NCI-H2081 treated with DMSO at 0.1 percent for 48 hours (cell line): ENCODE measurements at places on chromosomes 16 and 17.

DNA sequence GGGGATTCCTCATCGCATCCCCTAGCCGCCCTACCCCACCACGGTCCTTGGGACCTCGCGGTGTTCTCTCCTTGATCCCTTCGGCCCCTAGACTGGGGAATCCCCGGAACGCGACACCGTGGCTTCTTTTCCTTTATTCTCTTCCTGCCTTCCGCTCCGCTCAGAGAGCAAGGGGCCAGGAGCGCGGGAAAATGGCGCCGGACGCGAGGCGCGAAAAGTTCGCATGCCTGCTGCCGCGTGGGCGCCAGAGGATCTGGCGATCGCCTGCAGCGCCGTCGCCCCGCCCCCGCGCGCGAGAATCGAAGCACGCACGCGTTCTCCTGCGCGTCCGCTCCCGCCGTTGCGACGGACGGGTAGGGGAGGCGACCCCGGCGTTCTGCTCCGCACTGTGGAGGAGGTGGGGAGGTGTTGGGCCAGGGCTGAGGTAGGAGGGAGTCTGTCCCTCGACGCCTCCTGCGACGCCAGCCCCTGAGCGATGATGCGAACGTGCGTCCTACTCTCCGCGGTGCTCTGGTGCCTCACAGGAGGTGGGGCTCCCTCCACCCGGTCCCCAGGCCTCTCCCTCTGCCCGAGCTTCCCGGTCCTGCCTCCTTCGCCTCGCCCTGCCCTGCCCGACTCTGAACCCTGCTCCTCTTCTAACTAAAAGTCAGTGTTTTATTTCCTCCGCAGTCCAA is at the start of gene ZPBP2:
Gene ZPBP2 (plus strand): TSS at position 323 of the 674 bp plus-strand sequence. CDS start 153 bp downstream, at position 476.
- DNase-seq: no peak

- no peak for DNase-seq
Measured at GRCh38 chr16:69407702-69408323, 16.6 kb upstream of the CYB5B start.

DNA sequence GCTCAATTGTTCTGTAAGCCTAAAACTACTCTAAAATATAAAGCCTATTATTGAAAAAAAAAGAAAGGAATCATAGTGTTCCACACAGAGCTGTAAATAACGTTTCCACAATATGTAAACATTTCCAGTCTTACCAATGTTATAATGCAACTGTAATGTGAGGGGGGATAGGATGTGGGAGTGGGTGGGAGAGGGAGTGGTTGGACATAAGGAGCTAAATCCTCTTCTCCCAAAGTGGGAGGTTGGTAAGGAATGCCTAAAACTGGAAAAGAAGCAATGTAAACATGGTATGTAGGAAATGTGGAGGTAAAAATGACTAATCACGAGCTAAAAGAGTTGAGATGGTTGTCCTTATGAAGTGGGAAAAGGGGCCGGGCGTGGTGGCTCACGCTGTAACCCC is 17.6 kb upstream of the SBK1 start:
- DNase-seq: no peak

DNA sequence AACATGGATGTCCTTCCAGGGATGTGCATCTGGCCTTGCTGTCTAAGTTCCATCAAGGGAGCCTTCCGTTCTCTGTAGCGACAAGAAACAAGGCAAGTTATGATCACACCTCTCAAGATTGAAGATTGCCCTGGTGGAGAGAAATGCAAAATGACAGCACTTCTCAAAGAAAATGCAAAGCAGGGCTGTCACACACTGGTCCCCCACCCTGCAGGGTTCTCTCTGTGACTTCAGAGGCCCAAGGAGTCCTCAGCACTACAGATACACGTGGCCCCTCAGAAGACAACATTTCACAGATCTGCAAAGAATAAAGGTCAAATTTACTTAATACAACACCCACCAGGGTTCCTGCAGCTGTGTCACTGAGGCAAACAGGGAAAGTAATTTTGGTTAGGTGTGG is 60.7 kb upstream of the TEX2 start:
- DNase-seq: no peak

DNA sequence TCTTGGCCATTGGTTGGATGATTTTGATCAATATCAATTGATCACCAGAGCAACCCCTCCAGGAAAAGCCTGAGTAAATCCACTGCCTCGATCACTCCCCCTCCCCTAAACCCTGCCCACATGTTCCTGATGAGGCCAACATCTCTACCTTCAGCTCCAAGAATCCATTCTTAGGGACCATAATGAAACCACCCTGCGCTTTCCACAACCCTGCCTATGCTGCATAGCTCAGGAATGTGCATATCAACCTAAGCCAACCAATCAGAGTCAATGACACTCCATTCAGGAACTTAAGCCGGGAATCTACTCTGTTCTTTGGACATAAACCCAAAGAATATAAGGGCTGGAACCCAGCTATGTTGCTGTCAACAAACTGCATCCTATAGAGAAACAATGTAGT is 86.3 kb downstream of the MYH11 start:
- DNase-seq: no peak

DNA sequence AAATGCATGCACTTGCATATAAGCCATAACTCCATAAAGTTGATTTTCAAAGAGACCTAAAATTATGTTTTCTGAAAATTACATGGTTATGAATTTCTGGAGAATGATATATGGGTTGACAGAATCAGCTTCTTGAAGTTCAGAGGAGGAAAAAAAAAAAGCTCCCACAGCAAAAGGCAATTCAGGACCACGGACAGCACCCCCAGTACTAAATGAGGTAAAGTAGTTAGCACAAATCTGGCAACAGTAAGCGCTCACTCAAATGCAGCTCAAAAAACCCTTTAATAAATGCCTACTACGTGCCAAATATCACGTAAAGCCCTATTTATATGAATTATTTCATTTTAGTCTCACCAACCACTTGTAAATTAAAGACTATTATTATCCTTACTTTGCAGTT is 135.2 kb downstream of the SHISA9 start:
- no peak for DNase-seq

- no peak for DNase-seq
Measured at GRCh38 chr17:57925361-57925990, 29.7 kb downstream of the CUEDC1 start.

GRCh38 chr16:30430428-30430970 is 669 bp upstream of the DCTPP1 start:
- DNase-seq: no peak

- no peak for DNase-seq
Measured at GRCh38 chr17:57106107-57106835, 21.2 kb downstream of the AKAP1 start.

DNA sequence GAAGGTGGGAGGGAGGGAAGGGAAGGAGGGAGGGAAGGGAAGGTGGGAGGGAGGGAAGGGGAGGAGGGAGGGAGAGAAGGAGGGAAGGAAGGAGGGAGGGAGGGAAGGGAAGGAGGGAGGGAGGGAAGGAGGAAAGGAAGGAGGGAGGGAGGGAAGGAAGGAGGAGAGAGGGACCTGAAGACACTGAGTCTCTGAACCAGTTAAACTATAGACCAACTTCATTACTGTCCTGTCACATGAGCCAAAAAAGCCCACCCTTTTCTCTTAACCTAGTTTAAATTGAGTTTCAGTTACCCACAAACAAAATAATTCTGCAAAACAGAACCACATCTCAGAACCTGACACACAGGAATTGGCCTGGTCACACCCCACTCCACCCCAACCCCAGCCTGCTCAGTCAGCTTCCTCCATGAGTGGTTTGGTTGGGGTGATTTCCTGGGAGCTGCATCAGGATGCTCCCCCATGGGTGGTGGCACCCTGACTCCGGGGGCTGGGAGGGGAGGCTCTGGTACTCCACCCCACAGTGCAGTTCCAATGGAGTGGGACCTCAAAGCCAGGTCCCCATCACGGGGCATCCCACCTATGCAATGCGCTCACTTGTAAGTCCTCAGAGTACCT is 4.7 kb upstream of the PRR29 start:
- no peak for DNase-seq
